ENCODE measurements at places on chromosomes 3 and 15. TPM values are rescaled to one million over a fixed set of nuclear protein-coding genes. Genes with fewer than 3 reads are reported as not detected.

FRMD5 gene
- 2.2 TPM for total RNA-seq

CP gene
- 7.4 TPM for total RNA-seq

ALPK3 gene
- total RNA-seq, result 0.09 TPM

SPINT1 gene
- 0.67 TPM for total RNA-seq

GLCE gene
- total RNA-seq, result 17.5 TPM

DZIP1L gene
- total RNA-seq, result 9.4 TPM

Data from A549 treated with GW870086 at 1 μM for 4 hours (cell line).